ENCODE measurements at places on chromosomes 2 and 18.
A peak's percentile ranks its signal among the peaks of the same experiment; 100 is the strongest.

DNA sequence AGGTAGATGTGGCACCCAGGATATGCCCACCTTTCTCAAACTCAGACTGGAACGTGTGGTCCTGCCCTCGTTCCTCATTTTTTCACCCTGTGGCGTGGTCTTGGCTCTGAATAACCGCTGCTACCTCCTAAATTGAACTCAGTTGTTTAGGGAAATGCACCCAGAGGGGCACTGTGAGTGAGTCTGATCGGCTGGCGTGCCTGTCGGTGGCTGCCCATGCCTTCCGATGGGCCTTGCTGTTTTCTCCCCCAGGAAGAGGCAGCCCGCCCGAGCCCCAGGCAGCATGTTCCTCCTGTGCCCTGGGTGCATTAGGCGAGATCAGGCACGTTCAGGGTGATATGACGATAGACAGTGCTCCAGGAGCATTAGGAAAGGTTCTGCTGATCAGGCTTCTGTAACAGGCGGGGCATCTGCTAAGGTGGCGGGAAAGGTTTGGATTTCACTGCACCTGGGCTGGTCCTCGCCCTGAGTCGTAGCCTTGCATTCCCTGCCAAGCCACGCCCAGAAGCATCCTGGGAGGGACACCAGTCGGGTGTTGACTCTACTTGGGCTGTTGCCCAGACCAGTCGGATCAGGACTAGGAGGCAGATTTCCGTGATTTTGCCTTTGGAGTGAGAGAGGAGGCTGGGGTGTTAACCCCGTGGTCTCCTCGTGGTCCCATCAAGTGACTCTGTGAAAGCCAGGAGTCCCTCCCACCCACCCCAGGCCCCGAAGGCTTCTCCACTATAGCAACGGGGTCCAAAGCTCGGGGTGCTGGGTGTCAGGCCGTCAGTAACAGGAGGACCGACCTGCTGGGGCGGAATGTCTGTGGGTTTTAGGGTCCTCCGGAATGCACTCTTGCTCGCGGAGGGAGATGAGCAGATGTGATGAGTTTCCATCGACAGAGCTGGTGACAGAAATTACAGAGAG lies 75.1 kb downstream of the SH3BP4 start:
- no peak for DNase-seq

GRCh38 chr18:79741362-79741700 lies 56.4 kb upstream of the KCNG2 start:
- no peak for DNase-seq

DNA sequence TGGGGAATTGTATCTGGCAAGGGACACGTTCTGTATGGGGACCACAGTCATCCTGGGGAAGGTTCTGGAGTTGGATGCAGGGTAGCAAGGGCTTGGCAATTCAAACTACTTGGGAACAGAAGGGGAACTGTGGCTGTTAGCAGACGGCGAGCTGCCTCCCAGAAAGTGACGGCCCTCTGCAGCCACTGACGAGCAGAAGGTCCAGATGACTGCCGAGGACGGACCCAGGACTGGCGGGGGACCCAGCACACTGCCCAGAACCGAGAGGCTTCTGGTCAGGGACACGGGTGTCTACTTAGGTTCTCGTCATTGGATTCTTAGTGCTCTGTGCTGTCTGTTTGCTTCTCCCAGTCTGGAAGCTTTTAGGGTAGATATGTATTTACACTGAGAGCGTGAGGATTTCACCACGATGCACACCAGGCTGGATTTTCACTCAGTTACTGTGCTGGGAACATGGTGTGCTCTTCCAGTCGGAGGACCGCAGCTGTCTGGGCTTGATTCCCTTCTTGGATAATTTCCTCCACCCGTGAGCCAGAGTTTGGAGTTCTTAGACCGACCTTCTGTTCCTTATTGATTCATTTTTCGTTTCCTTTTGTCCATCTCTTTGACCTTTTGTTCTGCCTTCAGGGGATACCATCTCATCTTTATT lies 13.4 kb downstream of the GPR35 start:
- DNase-seq = no peak

DNA sequence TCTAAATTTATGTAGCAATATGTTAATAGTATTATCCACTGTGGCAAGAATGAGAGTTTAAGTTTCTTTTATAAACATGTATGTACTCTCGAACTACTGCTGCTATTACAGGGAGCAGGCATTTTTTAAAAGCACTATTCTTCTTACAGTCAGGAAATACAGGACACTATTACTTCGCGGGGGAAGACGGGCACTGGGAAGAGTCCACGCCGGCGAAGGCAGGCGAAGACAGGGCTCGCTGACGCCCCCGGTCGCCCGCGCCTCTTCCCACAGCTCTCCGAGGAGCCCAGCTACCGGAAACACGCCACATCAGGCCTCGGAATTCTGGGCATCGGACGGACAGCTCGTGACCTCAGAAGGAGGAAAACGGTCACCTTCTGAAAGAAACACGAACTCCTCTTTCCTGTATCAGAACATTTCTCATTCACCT lies 90.2 kb downstream of the FAM161A start:
- peak; percentile 19 for DNase-seq

- no peak for DNase-seq
These were observed 715.5 kb upstream of the LRRTM4 start for GRCh38 chr2:78237704-78238103.

DNA sequence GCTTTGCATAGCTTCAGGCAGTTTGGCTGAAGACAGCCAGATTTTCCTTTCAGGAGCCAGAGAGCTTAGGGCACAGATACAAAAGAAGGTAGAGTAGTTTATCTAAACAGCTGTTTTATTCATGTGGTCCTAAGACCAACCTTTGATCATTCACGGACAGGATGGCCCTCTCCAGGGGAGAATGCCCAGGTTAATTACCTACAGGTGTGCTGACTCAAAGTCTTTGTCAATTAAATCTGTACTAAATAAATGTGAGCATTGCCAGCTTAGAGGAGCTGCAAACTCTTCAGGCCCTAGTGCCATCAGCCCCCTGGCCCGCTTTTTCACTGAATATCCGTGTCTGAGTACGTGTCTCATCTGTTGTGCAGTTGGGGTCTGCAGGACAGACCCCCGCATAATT lies 554.7 kb downstream of the NUP35 start:
- peak; percentile 49 for DNase-seq
